ENCODE measurements at places on chromosomes 13 and 19.

DNA sequence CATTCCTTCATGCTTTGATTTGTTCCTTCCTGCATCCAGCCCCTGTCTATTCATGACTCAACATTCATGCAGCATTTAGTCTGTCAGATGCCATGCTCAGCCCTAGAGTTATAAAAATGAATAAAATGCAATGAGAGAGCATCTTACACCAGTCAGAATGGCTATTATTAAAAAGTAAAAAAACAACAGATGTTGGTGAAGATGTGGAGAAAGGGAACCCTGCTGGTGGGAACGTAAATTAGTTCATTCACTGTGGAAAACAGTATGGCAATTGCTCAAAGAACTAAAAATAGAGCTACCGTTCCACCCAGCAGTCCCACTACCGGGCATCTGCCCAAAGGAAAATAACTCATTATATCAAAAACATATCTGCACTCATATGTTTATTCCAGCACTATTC, 70.0 kb upstream of the GTF3A start:
- DNase-seq, result peak; percentile 89

- DNase-seq, result no peak
Measured at GRCh38 chr13:97011446-97012131, 17.3 kb upstream of the OXGR1 start.

DNA sequence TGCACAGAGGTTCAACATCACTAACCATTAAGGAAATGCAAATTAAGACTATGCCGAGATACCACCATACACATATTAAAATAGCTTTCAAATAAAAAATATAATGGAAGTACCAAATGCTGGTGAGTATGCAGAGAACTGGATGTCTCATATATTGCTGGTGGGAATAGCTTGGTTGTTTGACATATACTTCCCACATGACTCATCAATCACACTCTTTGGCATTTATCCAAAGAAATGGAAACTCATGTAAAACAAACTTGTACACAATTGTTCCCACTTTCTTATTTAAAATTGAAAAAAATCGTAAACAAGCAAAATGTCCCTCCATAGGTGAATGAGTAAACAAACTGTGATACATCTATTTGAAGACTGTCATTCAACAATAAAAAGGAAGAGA, 982.6 kb upstream of the ATXN8OS start:
- DNase-seq, result no peak

- no peak for DNase-seq
Measured at GRCh38 chr19:4064496-4065260, 2.0 kb downstream of the ZBTB7A start.

- no peak for DNase-seq
Measured at GRCh38 chr19:844546-844971, 3.8 kb downstream of the PRTN3 start.

DNA sequence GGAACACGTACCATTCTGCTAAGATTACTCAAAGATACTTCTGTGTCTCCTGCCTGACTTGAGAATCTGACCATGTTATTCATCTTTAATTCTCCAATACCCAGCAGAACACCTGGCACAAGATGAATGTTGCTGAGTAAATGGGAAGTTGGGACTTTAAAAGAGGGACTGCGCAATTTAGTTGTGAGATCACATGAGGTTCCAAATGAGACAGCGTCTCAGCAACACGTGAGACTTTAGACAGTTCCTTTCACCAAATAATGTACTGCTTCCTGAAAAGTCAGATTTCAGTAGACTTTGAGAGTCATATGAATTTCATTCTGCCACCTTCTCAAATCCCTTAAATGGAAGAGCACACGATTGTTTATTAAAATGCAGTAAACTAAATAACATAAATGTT, 36.7 kb downstream of the DOCK9 start:
- no peak for DNase-seq

- DNase-seq, result no peak
Measured at GRCh38 chr13:35780613-35781012, 304.1 kb upstream of the MAB21L1 start.

DNA sequence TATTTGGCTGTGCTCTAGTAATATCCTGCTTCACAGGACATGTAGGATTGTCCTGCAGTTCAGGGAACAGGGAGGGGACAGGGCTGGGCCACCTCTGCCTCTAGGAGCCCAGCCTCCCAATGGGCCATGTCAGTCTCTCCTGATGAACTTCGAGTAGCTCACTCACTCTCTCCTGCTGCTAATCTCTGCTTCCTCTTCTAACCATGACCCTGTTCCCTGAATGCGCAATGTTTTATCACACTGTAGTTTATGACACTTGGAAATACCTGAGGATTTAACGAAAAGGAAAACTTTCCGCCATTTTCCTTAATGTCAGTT, 9.2 kb downstream of the PARP4 start:
- no peak for DNase-seq

DNA sequence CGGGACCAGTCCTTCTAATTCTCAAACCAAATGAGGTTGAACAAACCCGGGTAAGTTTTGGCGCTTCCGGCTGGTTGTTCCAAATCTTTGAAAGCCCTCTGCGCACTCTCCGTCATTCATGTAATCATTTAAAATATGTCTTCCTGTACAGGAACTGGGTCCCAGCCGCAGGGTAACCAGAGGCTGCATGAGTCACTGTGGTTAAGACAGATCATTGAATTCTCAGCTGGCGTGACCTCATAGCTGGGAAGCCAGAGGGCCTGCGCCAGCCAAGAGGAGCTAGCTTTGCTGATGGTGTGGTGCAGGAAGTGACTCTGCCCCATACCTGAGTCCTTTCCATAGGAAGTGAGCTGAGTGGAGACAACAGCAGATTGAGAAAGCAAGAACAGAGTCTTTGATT, 135.2 kb downstream of the TSHZ3 start:
- no peak for DNase-seq

- DNase-seq, result no peak
Measured at GRCh38 chr13:80862456-80862855, 521.5 kb upstream of the SPRY2 start.

DNA sequence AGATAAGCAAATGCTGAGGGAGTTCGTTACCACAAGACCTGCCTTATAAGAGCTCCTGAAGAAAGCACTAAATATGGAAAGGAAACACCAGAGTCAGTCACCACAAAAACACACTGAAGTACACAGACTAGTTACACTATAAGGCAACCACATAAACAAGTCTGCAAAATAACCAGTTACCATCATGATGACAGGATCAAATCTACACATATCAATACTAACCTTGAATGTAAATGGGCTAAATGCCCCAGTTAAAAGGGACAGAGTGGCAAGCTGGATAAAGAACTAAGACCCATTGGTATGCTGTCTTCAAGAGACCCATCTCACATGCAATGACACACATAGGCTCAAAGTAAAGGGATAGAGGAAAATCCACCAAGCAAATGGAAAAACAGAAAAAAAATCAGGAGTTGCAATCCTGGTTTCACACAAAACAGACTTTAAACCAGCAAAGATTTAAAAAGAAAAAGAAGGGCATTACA, 26.6 kb downstream of the CCDC122 start:
- no peak for DNase-seq

DNA sequence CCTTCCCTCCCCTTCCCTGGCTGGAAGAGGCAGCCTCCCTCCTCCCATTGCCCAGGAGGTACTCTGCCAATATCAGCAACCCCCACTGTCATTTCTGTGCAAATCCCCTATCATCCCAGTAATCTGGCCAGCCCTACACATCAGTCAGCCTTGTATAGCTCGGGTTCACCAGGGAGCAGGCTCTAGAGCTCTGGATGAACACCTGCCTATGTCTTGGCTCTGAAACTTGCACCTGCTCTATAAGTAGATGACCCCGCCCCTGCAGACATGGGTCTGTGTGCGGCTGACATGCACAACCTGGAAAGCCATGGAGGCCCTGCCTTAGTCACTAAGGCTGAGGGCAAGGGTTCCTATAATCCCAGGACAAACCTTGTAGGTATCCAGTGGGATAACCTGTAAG, 1042.9 kb downstream of the UQCRFS1 start:
- no peak for DNase-seq

- DNase-seq, result no peak
Measured at GRCh38 chr13:72514146-72514545, 213.3 kb downstream of the MZT1 start.

DNA sequence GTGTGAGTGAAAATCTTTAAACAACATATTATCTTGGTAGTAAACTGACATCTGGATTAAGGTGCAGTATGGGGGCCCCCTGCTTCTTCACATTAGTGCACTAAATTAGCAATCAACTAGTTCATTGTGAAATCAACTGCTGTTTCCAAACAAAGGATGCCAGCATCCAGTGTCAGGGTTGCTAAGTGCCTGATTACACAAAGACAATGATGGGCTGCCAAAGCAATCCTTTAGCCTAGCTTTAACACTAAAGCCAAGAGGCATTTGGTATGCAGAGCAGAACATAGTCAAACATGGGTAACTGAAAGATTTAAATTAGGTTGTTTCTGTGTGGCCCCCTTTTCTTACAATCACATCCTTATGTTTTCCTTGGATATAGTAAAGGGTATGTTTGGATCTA, 543.1 kb upstream of the SLITRK5 start:
- no peak for DNase-seq

DNA sequence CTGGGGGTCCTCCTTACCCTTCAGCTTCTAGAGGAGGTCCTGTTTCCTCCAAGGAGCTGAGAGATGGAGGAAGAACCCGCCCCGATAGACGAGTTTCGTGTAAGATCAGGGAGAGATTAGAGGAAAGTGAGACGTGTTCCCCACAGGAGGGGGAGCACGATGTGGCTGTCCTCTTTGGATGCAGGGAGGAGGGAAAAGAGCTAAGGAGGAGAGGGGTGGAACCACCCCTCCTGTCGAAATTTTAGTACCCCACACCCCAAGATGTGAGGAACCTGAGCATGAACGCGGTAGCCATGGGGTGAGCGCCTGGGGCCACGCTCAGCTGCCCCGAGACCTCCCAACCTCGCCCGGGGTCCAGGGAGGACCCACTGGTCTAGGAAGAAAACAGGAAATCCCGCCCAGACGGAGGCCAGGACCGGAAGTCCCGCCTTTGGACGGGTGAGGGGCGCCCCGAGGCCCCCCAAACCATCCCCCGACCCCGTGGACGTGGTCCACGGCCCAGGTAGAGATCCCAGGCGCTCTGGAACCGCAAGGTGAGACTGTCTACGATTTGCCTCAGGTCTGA, 1.2 kb downstream of the AKT1S1 start:
- no peak for DNase-seq

- DNase-seq, result no peak
Measured at GRCh38 chr19:18870531-18871172, 25.3 kb downstream of the CERS1 start.

DNA sequence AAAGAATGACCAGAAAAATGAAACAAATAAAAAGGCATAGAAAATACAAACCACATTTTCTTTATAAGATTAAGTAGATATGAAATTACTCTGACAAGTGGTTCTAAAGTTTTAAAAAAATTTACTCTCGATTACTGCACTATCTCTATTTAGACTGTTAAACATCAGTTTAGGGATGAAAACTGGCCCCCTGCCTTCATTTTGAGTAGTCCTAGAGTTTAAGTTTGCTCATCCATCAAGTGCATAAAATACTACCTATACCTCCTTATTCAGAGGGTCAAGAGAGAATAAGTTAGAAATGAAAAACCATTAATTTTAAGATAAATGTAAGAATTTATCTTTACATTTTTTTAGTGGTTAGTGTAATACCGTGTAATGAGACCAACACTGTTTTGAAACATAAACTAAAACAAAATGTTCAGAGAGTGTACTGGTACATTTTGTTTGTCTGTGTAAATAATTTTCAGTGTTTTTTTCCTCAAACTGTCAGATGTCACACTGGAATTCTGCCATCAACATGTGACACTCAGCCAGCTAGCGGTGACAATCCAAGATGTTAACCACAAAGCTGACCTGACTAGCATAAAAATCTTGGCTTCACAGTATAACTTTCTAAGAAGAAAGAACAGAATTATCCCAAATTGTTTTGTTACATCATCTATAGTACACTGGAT, 184.8 kb upstream of the PCDH20 start:
- DNase-seq, result no peak

GRCh38 chr13:104281910-104282309, 1215.7 kb upstream of the SLC10A2 start:
- no peak for DNase-seq

DNA sequence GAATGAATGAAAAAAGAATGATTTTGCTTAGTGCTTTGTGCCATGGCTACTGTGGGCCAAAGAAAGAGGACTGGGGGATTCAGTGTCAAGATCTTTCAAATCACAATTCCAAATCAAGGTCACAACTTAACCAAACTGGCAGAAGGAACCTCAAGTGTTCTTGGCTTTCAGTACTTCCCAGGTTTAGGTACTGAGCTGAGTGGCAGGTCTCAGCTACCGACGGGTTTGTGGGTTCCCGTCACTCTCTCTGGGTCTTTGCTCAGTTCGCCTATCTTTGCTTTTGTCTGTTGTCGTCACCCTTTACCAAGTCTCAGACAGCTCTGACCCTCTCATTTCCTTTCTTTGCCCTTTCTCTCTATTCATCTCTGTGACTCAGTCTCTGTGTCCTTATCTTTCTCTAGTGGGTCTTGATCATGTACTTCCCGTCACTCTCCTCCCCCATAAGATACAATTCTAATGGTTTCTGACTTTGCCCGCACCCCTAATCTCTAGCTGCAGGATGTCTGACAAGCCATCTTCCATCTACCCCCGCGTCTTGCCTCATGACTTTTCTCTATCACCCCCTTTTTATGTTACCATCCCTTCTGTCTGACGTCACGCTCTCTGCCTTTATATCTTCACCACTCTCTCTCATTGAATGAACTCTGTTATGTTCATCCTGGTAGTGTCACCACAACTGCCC, 33.3 kb upstream of the LRRC4B start:
- no peak for DNase-seq

DNA sequence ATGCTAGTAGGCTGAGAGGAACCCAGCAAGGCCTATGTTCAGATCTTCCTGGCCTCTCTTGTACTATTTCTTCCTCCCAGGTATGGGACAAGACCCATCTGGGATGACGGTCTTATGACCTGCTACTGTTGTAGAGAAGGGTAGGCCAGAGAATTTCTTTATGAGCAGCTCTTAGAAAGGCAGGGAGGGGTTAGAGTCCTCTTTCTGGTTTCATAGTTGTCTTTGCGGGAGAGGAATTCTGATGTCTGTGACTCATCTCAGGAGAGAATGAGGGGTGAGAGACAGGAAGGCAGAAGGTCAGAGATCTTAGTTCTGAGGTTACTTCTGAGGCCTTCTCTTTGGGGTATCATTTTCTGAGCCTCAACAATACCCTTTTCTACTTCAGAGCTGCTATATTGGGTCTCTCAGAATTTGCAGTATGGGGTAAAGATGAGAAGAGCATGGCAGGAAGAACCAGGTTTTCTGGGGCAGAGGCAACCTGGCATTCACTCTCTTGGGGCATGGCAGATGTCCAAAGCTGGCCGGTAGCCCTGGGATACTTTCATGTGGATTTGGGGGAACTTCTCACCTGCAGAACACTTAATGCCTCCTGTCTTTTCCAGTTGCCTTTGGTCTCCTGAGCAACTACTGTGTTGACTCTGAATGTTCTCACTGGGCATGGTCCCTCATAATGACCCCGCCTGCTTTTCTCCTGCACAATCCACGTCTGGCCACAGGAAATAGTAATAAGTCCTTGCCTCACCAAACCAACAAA, 154.4 kb downstream of the GGACT start:
- DNase-seq, result no peak

GRCh38 chr13:97411984-97412383, 22.0 kb upstream of the RAP2A start:
- DNase-seq, result no peak

GRCh38 chr19:35431145-35431807, 16.8 kb upstream of the FFAR2 start:
- DNase-seq, result no peak

- no peak for DNase-seq
Measured at GRCh38 chr19:29761575-29762232, 46.6 kb upstream of the C19orf12 start.

Measured in NCI-H1694 (cell line).